ENCODE measurements at places on chromosomes 7 and 10.

DNA sequence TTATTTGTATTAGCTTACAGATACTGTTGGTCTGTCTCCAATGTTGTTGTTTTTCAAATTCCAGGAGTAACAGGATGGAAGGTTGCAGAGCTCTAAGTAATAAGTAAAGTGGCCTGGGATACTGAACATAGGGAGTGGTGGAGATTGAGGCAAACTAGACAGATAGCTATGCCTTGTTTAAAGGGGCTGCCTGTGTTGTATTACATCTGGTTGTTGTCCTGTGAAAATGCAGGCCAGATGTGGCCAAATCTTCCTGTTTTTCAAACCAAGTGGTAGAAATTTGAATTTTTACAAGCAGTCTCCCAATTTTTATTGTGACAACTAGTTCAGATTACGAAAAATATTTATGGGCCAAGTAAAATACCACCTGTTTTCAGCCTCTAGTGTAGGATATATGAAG lies 33.5 kb downstream of the BICC1 start:
- no peak for DNase-seq

- DNase-seq = no peak
Measured at GRCh38 chr7:63047061-63047460, 951.6 kb upstream of the ZNF722 start.

- no peak for DNase-seq
Measured at GRCh38 chr10:4154191-4154715, 369.2 kb upstream of the KLF6 start.

DNA sequence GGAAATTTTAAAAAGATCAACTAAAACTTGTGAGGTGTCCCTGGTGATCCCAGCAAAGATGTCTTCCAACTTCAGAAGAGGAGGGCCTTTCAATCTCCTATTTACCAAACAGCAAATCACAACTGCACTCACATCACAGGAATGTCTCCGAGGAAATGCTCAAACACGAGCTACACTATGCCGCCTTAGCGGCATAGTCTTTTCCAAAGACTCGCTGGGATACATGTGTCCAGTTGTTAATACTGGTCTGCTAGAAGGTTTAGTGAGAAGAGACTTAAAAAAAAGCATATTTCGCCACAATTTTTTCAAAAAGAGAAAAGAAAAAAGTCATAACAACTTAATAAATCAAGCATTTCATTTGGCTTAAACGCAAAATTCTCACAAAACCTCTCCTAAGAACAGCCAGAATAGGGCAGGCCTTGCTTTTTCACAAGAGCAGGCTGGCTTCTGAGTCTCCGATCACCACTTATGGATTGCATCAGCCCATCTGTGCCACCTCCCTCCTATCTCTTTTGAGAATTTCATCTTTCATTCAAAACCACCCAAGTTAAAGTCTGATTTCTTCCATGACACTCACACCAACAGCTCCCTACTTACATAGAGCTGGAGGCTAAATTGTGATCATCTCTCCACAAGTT lies 66.1 kb downstream of the GNA12 start:
- no peak for DNase-seq

- no peak for DNase-seq
Measured at GRCh38 chr10:4846775-4847174, 20.8 kb downstream of the AKR1E2 start.

GRCh38 chr10:71737834-71738197 lies 18.2 kb upstream of the C10orf105 start:
- DNase-seq = no peak

GRCh38 chr7:102472126-102473041 lies 6.3 kb downstream of the POLR2J start:
- no peak for DNase-seq

DNA sequence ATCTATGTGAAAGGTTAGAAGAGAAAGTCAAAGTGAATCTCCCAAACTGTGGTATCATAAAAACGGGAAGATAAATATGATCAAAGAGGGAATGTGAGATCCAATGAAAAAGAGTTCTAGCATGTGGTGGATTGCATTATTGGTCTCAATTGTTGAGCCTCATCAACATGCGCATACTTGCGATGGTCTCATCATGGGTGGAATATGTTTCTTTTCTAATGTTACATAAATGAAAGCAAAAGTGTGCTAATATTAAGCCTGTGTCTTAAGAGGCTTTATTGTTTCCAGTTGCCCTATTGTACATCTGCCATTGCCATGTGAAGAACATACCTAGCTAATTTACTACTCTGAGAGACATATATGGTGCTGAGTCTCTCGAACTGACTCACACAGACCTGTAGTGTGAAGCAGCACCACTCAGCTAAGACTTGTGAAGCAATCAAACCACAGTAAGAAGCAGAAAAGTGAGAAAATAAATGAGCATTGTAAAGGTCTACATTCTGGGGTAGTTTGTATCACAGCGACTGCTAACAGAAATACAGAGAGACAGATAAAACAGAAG lies 645.5 kb upstream of the PCDH15 start:
- DNase-seq = no peak

GRCh38 chr10:124892905-124893304 lies 49.0 kb upstream of the ZRANB1 start:
- DNase-seq = no peak

GRCh38 chr7:159066816-159067575 lies 77.7 kb downstream of the VIPR2 start:
- DNase-seq = no peak

GRCh38 chr7:22452960-22453558 lies 46.9 kb downstream of the STEAP1B start:
- DNase-seq = no peak

DNA sequence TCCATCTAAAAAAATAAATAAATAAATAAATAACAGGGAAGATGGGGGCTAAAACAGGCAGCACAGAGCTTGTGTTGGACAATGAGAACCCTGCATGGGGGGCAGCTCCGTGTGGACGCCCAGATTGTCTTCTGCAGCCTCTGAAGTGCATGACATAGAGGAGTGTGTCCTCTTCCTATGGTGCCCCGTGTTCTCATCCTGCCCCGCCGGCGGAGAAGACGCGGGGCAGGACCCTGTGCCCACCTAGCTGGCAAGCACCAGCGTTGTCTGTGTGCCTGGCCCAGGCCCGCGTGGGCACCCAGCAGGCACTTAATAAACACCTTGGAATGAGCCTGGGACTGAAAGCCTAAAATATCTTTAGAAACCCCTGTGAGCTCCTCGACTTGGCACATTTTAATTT lies 88.7 kb upstream of the DNAAF5 start:
- no peak for DNase-seq
